Fibroblast of lung (primary cell): ENCODE measurements at places on chromosomes 11 and 22.

DNA sequence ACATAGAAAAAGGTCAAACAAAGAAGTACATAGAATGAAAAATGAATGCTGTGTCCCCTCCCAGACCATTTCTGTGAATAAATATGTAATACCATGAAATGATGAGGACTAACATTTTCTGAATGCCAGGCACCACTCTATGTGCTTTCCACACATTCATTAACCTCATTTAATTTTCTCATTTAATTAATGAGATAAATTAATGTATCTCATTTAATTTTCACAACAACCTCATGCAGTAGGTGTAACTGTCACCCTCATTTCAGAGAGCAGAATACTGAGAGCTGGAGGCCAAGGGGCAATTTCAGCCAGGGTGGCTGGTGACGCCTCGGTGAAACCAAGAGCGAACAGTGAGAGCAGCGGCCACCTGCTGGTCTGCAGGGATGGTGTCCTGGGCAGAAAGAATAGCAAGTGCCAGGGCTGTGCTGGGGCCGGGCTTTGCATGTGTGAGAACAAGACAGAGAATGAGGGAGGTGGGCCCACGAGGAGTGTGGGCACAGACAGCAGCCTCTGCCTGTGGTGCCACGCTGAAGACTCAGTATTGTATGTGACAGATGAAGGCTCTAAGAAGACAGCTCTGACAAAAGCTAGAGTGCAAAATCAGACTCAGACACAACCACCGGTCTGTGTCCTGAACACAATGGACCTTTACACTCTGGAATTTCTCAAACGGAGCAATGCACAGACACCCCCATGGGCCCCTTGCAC, 1.8 kb upstream of the SERPIND1 start:
- DNase-seq, result no peak

DNA sequence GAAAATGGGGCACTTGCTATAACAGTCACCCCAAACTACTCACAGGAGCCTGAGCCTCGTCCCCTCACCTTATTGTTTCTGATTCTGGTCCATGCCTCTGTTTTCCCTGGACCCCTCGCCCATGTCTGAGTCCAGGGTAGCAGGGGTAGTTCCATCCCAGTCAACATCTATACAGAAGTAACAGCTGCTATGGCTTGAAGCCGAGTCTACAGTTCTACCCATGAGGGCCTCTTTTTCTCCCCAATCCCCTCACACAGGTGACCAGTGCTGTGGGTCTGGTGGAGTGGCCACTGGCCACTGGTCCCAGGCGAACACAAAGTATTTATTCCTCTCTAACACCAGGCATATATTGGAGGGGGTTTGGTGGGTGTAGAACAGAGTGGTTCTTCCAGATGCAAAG, 116.4 kb downstream of the ZNF280B start:
- DNase-seq, result no peak

DNA sequence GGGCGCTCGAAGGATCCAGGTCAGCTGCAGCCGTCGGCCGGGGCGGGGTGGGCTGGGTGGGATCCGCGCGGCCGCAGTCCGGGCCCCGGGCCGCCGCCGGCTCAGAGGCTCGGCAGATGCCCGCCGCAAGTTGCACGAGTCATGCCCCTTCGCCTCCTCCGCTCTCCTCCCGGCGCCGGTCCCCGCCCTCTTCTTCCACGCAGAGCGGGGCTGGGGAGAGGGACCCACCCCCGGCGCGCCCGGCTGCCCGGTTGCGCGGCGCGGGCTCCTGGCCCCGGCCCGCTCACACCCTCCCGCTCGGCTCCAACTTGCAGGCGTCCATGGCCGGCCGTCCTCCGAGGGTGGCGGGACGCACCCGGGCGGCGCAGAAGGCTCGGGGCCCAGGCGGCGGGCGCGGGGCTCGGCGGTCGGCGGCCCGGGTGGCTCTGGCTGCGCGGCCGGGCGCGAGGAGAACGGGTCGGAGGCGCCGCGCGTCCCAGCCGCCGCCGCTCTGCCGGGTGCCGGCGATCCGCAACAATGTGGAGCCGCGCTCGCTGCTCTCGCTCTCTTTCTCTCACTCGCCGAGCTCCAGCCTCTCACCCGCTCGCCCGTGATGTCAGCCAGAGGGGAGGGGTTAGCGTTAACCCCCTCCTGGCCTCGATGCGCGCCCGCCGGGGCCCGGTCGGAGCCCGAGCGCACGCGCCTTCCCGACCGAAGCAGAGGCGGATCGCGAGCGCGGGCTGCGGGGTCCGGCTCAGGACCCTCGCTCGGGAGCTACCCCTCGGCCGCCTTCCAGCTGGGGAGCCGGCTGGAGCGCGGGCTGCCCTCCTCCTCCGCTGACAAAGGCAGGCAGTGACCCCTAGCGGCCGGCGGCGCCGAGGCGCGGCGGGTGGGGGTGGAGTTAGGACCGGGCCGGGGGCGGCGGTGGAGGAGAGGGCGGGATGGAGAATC, at the start of gene NECTIN1:
Gene NECTIN1 (minus strand): TSS at position 550 of the 930 bp plus-strand sequence. CDS start 647 bp downstream, outside the sequence.
- DNase-seq, result peak; percentile 80

GRCh38 chr11:19557720-19558140, 154.9 kb upstream of the NAV2 start:
- peak; percentile 73 for DNase-seq

DNA sequence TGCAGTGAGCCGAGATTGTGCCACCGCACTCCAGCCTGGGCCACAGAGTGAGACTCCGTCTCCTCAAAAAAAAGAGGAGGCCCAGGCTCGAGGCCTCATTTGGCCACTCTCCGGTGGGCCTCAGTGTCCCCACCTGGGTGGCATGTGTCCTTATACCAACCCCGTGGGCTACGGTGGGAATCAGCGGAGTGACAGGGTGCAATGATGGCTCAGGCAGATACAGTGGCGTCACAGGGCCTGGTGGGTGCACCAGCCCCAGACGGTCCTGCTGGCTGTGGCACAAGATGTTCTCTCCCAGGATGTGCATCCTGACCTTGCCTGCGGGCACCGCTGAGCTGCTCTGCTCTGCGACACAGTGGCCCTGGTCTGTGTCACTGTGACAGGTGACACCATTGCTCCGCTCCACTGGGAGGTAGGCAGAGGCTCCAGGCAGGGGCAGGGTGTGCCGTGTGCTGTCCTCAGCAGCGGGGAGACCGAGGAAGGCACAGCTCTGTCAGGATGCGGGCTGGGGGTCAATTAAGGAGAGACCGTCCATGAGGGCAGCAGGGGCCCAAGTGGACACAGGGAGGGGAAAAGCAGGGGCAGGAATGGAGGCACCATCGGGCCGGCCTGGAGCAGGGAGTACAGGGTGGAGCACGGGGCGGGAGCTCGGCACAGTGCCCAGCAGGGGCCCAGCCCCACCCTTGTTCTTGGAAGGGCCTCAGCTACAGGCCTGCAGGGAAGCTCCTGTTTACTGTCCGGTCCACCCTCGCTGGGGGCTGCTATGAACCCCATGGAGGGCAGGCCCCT, 21.7 kb upstream of the TH start:
- DNase-seq, result no peak

DNA sequence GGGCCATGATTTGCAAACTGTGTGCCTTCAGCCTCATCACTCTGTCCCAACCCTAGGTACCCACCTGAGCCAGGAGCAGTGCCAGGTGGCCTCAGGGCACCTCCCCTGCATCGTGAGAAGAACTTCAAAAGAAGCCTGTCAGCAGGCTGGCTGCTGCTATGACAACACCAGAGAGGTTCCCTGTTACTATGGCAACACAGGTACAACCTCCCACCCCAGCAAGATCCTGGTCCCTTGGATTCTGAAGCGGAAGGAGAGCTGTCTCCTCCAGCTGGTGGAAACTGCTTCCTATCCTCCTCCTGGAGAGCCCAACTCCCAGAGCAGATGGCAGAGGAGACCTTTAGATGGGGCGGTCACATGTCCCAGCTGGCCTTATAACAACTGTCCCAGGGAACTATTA, 2.9 kb downstream of the ZP1 start:
- DNase-seq, result no peak

GRCh38 chr11:22006901-22007300, 186.0 kb upstream of the ANO5 start:
- DNase-seq, result no peak

GRCh38 chr11:62726156-62726914, 922 bp downstream of the HNRNPUL2 start:
- DNase-seq, result no peak

GRCh38 chr11:76629853-76630599, 40.5 kb downstream of the LRRC32 start:
- DNase-seq, result peak; percentile 58

DNA sequence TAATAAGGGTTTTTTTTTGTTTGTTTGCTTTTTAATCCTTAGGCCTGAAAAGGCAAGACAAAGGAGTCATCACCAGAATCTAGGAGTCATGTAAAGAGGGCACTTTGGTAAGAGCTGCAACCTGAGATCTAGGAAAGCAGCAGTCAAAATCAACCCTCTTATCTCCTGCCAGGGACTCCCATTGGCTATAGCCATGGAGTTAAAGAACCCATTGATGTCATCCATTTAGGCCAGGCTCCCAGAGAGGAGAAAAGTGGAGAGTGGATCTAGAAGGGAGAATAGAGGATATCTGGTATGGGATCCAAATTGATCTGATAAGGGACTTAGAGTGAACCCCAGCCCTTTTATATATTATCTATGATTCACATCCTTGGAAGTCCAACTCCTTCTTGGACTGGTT, 35.9 kb downstream of the ZNF215 start:
- DNase-seq, result no peak

- DNase-seq, result no peak
These were observed 17.7 kb downstream of the PHLDB1 start for GRCh38 chr11:118625036-118625690.

- DNase-seq, result peak; percentile 71
These were observed 3.9 kb upstream of the ABCG4 start for GRCh38 chr11:119144825-119145486.

DNA sequence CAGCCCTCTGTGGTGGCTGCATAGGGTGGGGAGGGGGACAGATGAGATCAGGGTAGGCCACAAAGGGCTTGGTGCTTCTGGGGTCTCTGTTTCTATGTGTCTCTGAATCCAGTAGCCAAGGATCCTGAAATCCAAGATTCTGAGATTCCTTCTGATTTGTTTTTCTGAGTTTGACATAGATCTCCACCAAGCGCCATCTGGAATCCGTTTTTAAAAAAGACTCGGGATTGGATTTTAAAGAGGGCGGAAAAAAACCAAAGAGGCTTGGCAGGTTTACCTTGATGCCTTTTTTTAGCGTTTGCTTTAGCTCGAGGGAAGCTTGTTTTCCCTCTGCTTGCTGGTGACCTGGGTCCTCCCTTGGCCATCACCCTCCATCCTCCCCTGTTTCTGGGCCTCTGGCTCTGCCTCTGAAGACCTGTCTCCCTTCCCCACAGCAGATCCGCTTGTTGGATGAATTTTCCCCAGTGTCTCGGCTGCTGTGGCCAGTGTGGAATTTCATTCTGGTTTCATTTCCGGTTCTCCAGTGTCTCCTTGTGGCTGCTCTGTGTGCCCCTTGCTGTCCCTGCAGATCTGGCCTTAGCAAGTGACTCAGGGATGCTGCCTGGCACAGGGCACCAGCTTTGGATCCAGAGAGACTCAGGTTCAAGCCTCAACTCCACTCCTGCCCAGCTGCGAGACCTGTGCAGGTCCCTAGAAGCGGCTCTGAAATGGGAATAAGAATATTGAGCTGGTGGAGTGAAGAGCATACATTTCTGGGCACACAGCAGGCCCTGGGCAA, 15.1 kb downstream of the SYNGR1 start:
- DNase-seq, result peak; percentile 26

GRCh38 chr22:32375678-32376450, 18.2 kb downstream of the RFPL3 start:
- DNase-seq, result no peak

GRCh38 chr11:35050541-35050995, 88.4 kb upstream of the CD44 start:
- DNase-seq, result no peak

- DNase-seq, result peak; percentile 64
These were observed 2.9 kb upstream of the BTBD10 start for GRCh38 chr11:13465909-13466371.

DNA sequence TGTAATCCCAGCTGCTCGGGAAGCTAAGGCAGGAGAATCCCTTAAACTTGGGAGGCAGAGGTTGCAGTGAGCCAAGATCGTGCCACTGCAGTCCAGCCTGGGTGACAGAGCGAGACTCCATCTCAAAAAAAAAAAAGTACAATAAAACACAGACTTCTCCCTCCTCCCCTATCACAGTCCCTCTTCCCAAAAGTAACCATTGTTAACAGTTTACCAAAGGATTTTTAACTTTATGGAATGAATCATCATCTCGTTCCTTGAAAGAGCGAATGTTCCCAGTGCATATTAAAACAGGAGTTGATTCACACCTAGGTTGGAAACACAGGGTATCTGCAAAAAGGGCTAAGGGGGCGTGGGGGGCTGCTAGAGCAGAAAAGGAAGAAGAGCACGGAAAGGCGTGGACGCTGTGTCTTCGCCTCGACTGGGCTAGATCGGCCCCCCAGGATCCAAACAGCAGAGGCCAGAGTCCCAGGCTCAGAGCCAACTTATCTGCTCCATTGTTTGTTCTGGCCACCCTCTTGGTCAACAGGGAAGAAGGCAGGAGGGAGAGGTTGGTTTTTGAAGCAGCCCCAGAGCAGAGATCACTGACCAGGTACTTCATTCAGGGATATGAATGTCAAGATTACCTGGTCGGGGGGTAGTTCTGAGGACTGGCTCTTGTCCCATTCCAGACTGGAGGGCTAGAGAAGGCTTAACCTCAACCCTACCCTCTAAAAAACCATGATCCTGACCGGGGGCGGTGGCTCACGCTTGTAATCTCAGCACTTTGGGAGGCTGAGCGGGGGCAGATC, 2.1 kb upstream of the AHNAK start:
- no peak for DNase-seq

DNA sequence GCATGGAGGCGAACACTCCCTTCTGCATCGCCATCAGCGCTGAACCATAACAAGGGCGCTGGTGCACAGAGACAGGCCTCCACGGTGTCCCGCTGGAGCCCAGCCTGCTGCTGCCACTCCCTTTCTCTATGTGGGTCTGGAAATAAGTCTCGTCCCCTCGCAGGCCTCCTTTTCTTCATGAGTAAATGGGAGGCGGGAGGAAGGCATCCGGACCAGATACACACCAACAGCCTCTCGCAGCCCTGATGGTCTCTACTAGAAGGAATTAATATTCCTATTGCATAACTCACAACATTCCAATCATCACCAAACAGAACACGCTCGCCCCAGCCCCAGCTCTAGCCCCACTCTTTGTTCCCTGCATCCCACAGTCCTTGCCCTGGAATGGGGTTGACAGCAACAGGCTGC, 14.9 kb downstream of the RASD2 start:
- peak; percentile 58 for DNase-seq

GRCh38 chr22:46769191-46769675, 6.8 kb downstream of the TBC1D22A start:
- DNase-seq, result no peak

- DNase-seq, result no peak
These were observed 22.2 kb downstream of the PTPRJ start for GRCh38 chr11:48002561-48002960.

- DNase-seq, result no peak
These were observed 30.3 kb downstream of the RIC3 start for GRCh38 chr11:8138526-8138925.

GRCh38 chr11:128692753-128693415, 988 bp upstream of the FLI1 start:
- no peak for DNase-seq

GRCh38 chr11:123187665-123188507, 7.2 kb downstream of the CLMP start:
- DNase-seq, result peak; percentile 71

- no peak for DNase-seq
These were observed 151.5 kb downstream of the CCDC34 start for GRCh38 chr11:27211370-27212127.

GRCh38 chr22:24871611-24872205, 65.7 kb downstream of the SGSM1 start:
- DNase-seq, result peak; percentile 5

- no peak for DNase-seq
These were observed 61.4 kb upstream of the CHRM4 start for GRCh38 chr11:46452918-46453517.

- DNase-seq, result no peak
These were observed 61.8 kb downstream of the CTTN start for GRCh38 chr11:70460111-70460510.
